T-helper 1 cell (primary cell): ENCODE measurements at places on chromosomes 4 and X.

DNA sequence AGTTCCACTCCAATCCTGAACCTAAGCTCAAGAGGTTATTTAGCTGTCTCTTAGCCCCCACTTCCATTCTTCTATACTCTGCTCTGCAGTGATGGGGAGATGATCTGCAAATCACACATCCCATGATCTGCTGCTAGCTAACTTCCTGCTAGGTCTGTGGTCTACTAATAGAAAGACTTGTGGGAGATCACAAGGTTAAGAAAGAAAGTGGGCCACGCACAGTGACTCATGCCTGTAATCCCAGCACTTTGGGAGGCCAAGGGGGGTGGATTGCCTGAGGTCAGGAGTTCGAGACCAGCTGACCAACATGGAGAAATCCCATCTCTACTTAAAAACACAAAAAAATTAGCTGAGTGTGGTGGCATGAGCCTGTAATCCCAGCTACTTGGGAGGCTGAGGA lies 471.1 kb upstream of the NWD2 start:
- no peak for DNase-seq

- no peak for DNase-seq
Measured at GRCh38 chr4:7124689-7125442, 57.0 kb upstream of the GRPEL1 start.

- DNase-seq, result no peak
Measured at GRCh38 chr4:20487446-20487845, 212.8 kb upstream of the PACRGL start.

DNA sequence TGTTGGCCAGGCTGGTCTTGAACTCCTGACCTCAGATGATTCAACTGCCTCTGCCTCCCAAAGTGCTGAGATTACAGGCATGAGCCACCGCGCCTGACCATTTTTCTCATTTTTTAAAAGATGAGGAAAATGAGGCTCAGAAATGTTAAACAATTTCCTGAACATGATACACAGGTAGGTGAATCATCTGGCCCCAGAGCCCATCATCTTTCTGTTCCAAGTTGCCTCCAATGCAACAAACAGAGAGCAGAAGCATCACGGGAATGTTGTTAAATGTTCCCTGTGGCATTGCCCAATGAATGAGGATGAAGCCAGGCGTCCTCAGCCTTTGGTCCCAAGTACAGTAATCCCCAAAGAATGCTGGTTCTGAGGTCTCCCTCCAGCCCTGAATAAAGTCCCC lies 31.3 kb upstream of the ANXA5 start:
- DNase-seq, result no peak

DNA sequence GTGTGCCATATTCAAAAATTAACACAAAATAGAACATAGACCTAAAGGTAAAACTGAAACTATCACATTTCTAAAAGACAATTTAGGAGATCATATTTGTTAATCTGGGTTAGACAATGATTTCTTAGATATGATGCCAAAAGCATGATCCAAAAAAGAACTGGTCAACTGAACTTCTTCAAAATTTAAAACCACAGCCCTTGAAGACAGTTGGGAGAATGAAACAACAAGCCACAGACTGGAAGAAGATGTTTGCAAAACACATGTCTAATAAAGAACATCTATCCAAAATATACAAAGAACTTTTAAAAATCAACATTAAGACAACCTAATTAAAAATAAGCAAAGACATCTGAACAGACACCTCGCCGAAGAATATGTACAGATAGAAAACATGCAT lies 19.5 kb downstream of the COMMD8 start:
- DNase-seq, result no peak

- DNase-seq, result no peak
Measured at GRCh38 chr4:124189545-124189944, 523.0 kb downstream of the ANKRD50 start.

DNA sequence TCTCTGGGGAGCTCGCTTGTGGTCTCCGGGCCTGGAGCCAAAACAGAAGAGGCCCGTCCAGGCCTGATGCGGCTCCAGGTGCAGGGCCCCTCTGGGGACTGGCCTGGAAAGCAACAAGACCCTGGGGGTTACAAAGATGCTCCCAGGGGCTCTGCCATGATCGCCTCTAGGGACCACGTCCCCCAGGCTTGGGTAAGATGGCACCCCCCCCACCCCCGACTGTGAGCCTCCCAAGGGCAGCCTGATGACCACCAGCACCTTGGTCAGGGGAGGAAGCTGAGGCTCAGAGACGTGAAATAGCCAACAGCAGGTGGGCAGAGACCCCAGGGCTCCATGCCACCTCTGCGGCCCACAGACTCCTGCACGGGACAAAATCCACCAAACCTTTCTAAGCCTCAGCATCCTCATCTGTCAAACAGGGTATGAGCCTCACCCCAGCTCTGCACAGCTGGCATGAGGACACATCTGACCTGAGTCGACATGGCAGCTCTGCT lies 25.4 kb downstream of the C4orf50 start:
- DNase-seq, result no peak

DNA sequence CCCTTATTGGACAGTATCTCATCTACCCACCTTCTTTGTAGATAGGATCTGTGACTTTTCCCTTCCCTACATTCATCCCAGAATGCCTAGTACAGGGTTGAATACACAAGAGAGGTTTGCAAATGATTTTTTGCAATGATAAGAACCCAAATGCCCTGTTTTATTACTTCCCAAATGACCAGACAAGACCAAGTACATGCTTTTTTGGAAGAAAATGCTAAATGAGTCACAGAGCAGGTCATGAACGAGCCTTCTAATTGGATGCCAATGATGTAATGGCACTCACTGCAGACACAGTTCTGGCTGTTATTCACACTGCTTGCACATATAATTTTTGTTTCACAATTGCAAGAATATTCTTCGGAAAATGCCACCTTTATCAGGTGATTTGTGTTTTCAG lies 17.8 kb upstream of the GABRQ start:
- no peak for DNase-seq

DNA sequence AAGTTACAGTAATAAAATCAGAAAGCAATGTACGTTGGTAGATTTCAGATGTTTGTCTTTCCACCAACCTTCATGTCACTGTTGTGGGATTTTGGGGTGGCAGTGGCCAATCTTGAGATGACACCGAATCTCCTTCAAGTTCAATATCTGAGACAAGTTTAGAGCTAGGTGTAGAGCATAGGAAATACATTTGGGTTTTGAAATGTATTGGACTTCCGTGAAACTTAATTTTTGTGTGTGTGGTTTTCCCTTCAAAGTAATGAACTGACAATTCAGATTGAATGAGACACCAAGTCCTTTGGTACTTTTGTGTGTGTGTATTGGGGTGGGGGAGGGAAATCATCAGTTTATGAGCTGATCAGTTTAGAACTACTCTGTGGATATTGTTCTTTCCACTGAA lies 1.8 kb downstream of the WDR44 start:
- no peak for DNase-seq

GRCh38 chr4:1126506-1126905 lies 13.1 kb upstream of the RNF212 start:
- DNase-seq, result no peak

DNA sequence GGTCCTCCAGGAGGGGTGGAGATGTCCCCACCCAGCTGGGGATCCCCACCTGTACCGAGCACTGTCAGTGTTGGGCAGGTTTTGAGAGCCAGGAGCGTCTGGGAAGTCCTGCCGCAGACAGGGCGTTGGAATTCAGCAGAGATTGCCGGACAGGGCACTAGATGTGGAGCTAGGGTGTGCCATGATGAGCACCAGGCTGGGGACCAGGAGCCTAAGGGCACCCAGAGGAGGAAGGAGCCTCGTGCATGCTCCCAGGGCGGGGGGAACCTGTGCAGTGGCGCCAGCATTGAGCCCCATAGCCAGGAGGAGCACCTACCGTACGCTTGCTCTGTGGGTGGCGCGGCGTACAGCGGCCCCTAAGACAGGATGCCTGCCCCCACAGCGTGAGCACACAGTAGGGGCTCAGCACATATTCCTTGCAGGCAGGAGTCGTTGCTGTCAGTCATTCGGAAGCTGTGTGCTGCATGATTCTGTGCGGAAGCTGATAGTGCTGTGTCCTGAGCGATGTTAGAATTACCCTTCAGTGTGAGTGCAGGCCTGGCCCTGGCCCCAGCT lies 18.8 kb upstream of the TADA2B start:
- DNase-seq, result no peak

DNA sequence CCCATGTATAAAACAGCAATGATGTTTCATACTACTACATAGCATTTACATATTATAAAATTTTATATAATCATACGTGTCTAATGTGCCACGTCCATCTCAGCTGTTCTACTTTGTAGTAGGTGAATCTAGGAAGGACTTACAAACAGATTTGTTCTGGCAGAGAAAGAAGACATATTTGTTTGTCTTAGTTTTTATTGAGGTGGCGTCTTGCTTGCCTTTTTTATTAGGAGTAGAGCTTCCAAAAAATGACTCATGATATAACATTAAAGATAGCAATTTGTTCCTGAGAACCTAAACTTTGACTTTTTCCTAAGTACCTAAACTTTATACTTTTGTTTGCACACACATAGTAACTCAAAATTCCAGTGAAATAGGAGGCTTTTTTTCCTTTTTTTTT lies 64.6 kb downstream of the CLDN22 start:
- no peak for DNase-seq

DNA sequence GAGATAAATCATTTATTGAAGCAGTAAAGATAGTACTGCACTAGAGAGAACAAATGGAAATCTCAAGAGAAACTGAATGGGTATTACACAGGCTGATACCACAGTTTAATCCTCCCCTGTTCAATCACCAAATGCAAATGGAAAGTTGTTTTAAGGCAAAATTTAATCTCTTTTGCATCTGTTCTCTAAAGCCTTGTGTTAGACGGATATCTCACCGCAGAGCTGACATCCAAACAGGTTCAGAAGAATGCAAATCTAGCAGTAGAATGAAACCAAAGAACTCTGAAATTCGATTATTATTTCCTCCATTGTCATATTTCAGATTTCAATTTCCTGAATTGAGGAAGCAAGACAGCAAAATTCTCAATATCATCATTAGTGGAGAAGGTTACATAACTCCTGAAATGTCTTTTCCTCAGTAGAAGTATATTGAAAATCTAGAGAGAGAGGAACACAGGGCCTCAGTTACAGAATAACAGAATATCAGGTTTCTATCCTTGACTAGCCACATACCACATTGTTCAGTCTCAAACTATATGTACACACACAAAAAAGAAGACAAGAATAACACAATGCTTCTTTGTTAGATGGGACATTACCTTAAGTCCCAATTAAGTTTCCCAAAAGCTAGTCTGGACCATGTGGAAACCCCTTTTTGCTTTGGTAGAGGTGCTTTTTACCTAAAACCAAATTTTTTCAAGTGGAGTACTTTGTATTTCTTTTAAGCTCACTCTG lies 94.1 kb upstream of the BANK1 start:
- no peak for DNase-seq

DNA sequence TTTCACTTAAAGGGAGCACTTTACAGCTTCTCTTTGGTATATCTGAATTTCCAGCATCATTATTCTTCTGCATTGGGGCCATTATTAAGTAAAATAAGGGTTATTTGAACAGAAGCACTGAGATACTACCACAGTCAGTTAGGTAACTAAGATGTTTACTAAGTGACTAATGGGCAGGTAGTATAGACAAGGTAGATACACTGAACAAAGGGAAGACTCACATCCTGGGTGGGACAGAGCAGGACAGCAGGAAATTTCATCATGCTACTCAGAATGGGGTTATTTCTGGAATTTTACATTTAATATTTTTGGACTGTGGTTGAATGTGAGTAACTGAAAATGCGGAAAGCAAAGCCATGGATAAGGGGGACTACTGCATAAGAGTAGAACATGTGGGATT lies 316.0 kb downstream of the CCSER1 start:
- no peak for DNase-seq
